NCI-H146 (cell line): ENCODE measurements at places on chromosomes 2 and 18.

DNA sequence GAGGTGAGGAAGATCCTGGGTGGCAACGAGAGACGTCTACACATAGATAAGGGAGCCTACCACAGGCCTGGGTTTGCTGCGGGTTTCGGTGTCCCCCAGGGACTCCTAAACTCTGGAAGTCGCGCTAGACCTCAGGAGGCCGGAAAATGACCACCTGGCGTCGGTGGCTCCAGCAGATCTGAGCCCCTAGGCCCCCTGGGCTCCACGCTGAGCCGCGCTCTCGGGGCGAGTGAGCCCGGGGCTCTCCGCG, 987 bp upstream of the DLX1 start:
- DNase-seq, result peak; percentile 92

DNA sequence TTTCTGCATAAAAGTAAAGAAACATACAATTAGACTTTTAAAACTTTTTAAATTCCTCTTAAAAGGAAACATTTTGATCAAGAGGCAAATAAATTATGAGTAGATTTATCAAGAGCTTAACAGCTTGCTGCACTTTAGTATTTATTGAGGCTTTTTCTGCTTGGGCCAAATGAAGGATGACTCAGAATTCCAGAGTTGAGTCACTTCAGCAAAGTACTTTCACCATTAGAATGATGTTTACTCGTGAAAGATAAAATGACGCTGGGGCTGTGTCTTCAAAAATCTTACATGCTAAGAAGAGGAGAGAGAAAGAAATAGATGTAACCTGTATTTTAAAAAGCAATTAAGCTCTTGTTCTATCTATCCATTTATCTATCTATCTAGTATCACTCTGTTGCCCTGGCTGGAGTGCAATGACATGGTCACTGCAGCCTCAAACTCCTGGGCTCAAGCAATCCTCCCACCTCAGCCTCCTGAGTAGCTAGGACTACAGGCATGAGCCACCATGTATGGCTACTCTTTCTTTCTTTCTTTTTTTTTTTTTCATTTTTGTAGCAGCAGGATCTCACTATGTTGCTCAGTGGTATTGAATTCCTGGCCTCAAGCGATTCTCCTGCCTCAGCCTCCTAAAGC, 75.3 kb upstream of the RIOK3 start:
- DNase-seq, result no peak

DNA sequence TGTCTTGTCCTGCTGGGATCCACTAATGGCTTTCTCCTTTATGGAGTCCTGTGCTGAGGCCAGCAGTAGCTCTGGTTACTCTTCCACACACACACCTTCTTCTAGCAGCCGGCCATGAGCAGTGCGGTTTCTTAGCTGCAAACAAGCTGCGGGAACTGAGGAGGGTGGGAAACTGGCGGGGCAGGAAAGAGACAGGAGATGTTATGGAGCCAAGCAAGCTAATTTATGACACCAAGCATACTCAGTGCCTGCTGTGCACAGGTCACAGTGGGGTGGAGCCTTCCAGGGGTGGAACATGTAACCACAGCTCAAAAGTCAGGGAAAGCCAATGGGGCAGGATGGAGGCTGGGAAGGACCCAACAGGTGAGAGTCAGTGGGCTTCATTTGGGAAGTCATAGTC, 180.8 kb downstream of the FAM210A start:
- no peak for DNase-seq

DNA sequence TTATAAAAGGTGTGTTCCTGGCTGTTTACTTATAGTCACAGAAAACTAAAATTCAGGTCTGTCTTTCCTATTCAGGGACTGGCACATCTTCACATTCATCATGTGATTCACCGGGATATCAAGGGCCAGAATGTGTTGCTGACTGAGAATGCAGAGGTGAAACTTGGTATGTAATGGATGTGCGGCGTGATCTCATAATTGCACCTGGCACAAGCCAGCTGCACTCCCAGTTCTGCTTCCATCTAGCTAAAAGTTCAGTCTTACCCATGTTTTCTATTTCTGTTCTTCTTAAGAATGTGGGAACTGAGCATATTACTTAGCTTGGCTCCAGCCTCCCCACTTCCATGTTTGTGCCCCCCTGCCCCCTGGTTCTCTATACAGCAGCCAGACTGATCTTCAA, 131.9 kb downstream of the MAP4K4 start:
- DNase-seq, result no peak

DNA sequence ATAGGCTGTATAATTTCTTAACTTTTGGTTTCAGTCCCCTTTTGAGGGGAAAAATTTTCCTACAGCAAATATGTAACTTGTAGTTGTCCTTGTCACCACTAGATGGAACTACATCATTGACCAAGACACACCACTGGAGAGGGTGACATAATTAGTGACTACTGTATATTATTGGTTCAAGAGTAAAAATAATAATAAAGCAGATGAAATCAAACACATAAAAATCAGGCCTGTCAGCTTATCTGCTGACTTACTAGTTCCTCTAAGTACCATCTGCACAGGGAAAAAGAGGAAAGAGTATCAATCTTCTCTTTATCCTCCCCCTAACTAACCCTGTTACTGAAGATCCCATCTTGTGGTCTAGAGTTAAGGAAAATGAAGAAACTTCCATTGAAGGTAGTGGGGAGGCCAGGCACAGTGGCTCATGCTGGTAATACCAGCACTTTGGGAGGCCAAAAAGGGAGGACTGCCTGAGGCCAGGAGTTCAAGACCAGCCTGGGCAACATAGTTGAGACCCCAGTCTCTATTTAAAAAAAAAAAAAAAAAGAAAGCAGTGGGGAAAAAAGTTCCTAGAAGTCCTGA, 29.6 kb upstream of the ENOSF1 start:
- peak; percentile 63 for DNase-seq

DNA sequence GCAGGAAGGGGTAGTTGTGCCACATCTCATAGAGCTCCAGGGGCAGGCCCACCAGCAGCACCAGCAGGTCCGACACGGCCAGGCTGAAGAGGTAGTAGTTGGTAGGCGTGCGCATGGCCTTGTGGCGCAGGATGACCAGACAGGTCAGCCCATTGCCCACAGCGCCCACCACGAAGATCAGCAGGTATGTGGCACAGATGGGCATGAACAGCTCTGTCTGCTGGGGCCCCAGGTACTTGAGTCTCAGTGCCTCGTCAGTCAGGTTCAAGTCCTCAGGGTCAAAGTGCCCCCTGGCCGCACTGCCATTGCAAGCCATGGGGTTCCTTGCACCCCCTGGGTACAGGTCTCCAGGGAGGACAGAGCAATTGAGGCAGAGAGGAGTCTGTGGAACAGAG, 1.6 kb downstream of the NMUR1 start:
- no peak for DNase-seq

GRCh38 chr2:43059183-43059897, 167.1 kb downstream of the ZFP36L2 start:
- DNase-seq, result no peak

DNA sequence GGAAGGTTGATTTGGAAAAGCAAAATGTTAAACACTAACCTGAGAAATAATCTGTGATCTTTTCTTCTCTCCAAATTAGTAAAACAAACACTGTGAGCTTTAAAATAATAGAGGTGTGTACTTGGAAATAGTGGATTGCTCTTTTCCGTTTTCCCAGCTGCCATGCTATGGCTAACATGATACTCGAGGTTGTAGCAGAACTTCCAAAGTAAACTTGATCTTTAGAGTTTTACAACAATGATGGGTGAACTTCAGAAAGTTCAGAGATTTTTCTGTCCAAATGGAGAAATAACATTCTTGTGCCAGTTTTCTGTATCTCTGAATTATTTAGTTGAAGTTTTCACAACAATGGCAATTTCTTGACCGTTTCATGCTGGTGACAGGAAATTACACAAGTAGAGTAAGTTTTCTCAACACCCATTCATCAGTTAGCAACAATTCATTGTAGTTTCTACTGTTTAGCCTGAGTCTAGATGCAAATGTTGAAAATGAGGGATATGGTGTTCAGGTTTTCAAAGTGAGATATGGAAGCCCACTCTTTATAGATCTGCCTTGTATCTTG, 135.3 kb upstream of the CTAGE1 start:
- DNase-seq, result no peak

GRCh38 chr2:27118525-27119329, at the start of gene CGREF1:
Gene CGREF1 (minus strand): TSS chr2:27119128. CDS start chr2:27104366, 14,762 bp downstream.
- peak; percentile 51 for DNase-seq

GRCh38 chr18:12377556-12378197, 650 bp upstream of the AFG3L2 start:
- DNase-seq, result no peak
